ENCODE measurements at places on chromosomes 13 and 19.
A peak's percentile ranks its signal among the peaks of the same experiment; 100 is the strongest.

DNA sequence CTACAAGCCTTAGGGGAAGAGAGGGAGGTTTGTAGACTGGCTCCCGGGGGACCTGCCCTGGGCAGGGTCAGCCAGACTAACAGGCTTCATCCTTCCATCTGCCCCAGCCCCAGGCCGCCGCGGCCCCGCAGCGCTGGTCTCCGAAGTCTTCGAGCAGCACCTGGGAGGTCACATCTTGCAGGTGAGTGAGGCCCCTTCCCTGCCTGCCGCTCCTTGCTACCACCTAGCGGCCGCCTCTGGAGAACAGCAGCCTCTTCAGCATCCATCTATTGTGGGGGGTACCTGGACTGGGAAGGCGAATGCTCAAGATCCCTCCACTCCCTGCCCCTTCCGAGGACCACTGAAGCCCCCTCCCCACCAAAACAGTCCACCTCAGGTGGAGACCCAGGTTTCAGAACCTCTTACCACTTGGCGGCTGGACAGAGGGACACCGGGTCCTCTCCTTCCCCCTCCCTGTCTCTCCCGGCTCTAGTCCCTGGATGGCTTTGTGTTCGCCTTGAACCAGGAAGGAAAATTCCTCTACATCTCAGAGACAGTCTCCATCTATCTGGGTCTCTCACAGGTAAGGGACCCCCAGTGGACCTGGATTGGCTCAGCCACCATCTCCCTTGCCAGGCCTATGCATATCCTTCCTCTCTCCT is 12.7 kb downstream of the NPAS1 start:
- peak; percentile 48 for DNase-seq

DNA sequence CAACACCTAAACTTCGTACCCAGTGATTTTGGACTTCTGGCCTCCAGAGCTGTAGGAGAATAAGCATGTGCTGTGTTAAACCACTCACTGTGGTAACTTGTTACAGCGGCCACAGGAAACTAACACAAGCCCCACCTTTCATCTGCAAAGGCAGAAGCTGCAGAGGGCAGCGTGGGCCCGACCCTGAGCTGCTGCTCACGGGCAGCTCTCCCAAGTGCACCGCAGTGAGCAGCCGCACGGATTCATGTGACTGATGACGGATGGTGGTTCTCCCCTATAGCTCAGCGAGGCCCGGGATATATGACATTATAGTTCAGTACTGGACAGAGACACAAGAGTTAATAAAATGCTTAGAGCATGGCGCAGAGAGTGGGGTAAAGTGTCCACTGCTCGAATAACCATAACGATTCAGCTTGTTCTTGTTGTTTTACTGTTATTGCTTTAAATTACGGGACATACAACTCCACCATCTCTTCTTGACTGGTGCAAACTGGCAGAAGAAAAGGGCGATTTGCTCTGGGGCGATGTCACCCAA is 21.9 kb downstream of the VRK3 start:
- no peak for DNase-seq

GRCh38 chr13:113863524-113864272 is at the start of gene GAS6:
TSS of gene GAS6 (minus strand) at chr13:113864076. CDS start at chr13:113863920, 156 bp downstream.
- no peak for DNase-seq

DNA sequence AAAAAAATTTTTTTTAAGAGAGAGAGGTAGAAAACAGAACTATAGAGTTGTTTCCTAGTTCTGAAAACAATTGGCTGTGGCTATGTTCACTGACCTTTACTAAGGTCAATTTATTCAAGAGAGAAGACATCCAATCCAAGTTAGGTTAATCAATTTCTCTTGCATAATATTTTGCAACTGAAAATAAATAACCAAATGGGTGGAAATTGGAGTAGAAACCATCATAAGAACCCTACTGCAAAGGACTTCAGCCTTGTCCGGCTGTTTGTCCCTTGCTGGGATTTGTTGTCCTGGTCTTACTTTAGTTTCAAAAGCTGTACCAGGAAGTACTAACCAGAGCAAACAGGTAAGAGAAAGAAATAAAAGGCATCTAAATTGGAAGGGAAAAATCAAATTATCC is 23.3 kb upstream of the ZC3H13 start:
- no peak for DNase-seq

GRCh38 chr13:27472441-27472840 is 22.1 kb upstream of the MTIF3 start:
- DNase-seq = no peak

DNA sequence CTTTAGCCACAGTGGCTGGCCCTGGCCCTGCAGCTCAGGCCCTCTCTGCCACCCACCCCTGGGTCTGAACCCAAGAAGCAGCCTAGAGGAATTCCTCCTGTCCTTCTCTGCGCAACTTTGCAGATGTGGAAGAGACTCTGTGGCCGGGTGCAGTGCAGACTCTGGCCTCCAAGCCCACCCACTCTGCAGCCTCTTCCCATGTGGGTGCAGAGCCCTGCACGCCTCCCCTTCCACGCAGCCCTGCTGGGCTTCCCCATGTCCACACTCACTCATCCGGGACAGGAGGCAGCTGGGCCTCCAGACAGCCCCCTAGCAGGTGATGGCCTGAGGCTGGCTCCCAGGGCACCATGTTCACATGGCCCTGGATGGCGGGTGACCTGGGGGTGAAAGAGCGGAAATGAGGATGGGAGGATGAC is 2.5 kb downstream of the TEX29 start:
- DNase-seq = no peak

GRCh38 chr19:19615086-19615485 is 3.4 kb downstream of the PBX4 start:
- DNase-seq = no peak

DNA sequence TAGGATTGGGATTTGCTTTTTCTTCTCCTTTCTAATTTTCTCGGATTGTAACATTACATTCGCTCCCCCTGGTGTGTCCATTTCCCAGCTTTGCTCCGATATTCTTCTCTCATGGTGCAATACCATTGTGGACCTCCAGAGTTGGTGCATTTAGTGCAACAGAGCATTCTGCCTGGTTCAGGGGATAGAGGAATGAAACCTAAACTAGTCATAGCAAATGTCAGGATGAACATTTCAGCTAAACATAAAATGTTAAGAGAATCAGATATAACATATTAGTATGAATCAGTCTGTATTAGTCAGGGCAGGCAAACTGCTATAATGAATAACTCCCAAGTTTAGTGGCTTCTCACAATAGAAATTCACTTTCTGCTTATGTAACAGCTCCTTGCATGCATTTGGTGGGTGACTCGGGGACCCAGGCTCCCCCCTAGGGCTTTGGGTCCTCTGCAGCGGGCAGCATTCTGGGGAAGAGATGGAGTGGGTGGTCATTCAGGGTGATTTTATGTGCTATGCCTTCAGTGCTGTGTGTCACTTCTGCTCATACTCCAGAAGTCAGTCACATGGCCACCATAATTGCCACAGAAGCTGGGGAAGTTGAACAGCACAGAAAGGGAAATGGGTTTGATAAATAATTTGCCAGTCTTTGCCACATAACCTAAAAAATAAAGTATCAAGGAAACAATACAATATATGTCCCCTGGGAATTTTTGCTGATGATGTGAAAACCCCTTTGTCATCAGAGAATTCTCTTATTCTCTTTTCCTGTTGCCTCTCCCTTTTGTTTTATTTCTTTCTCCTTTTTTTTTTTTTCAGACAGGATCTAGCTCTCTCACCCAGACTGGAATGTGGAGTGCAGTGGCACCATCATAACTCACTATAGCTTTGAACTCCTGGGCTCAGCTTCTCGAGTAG is 111.0 kb downstream of the HSPH1 start:
- no peak for DNase-seq

DNA sequence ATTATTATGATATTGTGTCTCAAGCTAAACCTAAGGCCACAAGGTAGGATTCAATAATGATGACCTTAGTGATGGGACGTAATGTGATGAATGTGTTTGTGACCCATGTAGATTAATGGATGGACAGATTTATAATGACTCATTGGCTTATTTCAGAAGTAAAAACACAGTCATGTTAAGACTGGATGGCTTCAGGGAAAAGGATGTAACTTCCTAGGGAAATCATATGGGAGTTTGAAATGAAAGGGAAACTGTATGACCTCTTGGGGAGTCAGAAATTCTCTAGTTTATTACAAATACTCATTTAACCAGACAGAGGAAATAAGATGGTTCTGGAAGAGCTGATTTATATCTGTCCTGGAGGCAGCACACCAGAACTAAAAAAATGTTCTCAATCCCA is 2.9 kb downstream of the EDNRB start:
- DNase-seq = no peak

GRCh38 chr19:19482809-19483596 is 32.3 kb downstream of the TSSK6 start:
- DNase-seq = no peak

DNA sequence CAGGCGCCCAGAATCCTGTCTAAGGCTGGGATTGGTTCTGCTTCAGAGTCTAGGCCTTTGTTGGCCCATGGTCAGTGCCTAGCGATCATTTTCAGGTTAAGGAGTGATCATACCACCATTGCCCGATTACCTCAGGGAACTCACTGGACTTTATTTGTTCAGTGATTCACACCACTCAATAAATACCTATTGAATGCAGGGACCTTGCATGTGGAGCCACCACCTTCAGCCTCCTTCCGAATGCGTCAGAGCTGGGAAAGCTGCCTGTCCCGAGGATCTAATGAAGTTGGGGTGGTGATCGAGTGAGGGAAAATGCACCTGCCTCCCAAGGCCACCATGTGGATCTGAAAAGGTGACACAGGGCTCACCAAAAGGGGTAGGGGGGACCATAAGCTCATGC is 40.0 kb upstream of the POU2F2 start:
- DNase-seq = no peak

- no peak for DNase-seq
These were observed 115.0 kb downstream of the RAB20 start for GRCh38 chr13:110446575-110446890.

GRCh38 chr19:44592451-44592890 is 20.9 kb upstream of the IGSF23 start:
- no peak for DNase-seq

- no peak for DNase-seq
These were observed 14.3 kb upstream of the FNDC3A start for GRCh38 chr13:48961379-48961778.

- DNase-seq = no peak
These were observed 164.2 kb downstream of the ABCC4 start for GRCh38 chr13:95137096-95137495.

- no peak for DNase-seq
These were observed 42.6 kb downstream of the C13orf42 start for GRCh38 chr13:51068501-51068900.

DNA sequence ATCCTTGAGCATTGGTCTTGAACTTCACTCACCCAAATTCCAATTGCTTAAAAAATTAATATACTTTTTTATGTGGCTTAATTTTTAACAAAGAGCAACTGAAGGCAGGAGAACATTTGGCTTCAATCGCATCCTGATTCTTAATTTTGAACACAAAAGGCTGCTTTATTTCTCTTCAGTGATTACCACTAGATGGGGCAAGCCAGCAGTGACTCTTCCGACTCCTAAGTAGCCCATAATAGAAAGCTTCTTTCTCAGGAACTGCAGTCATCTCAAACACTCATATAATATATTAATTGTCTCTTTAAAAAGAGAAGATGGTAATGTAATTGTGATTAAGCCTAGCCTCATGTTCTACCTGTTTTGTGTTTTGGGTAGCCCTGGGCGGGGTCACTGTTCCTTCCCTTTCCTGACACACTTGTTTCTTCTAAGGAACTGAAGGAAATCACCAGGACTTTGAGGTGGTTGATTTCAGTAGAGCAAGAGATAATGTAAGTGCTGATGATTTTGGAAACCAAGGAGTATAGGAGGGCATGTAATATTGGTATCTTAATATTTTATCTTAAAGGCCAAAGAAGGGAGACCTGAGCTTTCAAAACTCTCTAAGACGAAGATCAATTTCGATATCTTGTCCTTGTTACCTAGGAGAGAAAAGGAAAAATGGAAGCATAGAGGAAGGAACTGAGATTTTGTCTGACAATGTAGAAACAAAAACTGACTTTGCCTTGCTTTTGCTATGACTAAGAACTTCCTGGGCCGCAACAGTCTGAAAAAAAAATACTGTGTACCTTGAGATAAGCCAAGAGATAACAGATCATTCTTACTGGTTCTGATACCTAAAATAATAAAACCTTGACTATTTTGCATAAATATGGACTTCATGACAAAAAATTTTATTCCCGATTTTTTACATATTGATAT is 73.1 kb downstream of the TNFSF13B start:
- DNase-seq = no peak

DNA sequence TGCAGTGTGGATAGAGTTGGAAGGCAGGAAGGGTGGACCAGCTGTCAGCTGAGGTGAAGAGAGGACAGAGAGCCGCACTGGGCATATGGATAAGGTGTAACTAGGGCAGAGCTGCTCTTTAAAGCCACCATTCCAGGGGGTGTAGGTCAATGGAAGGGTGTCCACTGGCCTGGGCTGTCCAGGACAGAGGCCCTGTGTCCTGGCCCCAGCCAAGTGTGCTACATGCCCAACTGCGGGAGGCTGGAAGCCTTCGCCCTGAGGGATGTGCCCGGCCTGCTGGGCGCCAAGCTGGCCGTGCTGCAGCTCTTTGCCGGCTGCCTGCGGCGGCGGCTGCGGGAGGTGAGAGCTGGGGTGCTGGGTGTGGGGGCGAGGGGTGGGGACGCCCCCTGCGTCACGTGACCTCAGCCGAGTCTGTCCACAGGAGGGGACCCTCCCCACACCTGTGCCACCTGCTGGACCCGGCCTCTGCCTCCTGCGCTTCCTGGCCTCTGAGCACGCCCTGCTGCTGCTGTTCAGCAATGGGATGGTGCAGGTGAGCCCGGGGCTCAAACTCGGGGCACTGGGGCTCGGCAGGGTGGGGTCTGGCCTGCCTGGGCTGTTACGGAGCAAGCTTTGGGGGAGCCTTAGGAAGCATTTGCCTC is 9.8 kb downstream of the PLK5 start:
- DNase-seq = no peak

DNA sequence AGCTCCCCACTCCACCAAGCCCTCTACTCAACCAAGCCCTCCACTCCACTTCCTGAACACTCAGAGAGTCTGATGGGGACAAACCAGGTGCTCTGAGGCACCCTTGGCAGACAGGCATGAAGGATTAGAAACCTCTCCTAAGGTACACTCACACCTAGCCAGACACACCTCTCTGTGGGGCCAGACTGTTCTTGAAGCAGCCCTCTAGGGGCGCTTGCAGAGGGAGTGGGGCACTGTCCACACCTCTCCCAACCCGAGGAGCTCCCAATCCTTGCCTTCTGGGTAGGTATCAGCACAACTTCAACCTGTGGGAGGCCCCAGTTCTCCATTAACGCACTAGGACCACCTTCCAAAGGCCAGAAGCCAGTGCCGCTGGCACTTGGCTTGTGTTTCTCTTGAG is 108.7 kb upstream of the VSTM2B start:
- DNase-seq = no peak

DNA sequence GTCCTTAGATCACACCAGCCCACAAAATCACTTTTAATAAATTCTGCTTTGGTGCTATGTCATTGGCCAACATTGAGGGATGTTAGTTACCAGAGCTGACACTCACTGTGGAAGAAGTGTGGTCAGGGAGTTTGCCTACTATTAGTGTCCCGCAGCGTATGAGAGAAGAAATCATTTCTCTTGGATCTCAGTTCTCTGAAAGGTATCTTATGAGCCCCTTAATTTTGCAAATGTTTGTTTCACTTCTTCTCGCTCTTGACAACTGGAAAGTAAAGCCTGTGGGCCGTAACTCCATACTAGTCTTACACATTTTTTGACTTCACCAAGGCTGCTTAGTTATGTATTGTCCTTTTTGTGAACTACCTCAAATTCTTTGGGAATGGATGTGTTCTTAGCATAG is 80.9 kb downstream of the FLT1 start:
- no peak for DNase-seq

All from hematopoietic multipotent progenitor cell treated with erythropoietin and hydrocortisone succinate and interleukin-3 and kit ligand, for 17 days (in vitro differentiated cells).